ENCODE measurements at places on chromosomes 2 and 18.

- peak; percentile 50 for DNase-seq
These were observed 6.4 kb downstream of the ARL4C start for GRCh38 chr2:234490271-234491091.

DNA sequence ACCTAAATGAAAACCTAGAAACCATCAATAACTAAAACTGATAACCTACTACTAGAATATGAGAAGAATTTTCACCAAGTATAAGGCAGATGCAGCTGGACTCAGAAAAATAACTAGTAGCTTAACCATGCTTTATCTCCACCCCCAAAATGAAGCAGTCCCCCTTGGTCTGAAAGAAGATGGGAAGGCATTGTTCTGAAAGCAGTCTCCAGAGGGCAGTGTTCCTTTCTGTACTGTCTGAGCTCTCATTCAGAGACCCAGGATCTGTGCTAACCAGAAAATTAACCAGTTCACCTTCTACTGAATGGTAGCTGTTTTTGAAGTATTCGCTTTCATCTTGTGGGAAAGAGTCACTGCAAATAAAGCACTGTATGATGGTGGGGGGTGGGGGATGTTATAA, 273.0 kb downstream of the PDE11A start:
- no peak for DNase-seq

GRCh38 chr2:58039170-58039611, 7.4 kb upstream of the VRK2 start:
- DNase-seq = no peak

GRCh38 chr2:190320696-190321095, 1.1 kb upstream of the HIBCH start:
- DNase-seq = peak; percentile 47

DNA sequence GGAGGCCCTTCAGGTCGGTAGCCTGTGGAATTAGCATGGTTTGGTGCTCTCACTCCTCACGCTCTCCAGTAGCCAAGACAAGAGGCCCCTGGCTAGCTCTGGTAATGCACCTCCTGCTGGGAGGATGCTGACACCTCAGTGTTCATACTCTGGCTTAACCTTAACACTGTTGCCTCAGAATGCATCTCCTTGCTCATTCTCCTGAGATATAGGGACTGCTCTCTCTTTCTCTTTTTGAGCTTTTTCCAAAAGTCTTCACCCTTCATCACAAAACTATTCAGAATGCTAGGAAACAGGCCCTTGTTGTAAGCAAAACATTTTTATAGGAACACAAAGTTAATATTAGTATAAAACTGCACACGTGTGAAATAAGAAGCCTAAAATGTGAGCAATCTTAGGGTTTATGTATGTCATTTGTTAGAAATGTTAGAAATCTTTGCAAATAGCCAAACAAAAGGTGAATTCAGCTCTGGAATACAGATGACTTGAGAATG, 17.3 kb upstream of the IMPA2 start:
- DNase-seq = no peak

DNA sequence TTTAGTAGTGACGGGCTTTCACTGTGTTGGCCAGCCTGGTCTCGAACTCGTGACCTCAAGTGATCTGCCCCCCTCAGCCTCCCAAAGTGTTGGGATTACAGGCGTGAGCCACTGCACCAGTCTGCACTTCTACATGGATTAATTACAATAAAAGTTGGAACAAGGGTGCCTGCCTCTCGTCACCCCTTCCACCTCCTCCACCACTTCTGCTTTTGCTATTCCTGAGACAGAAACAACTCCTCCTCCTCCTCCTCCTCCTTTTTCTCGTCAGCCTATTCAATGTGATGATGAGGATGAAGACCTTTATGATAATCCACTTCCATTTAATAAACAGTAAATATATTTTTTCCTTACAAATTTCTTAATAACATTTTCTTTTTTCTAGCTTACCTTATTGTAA, 35.2 kb downstream of the SRBD1 start:
- no peak for DNase-seq

DNA sequence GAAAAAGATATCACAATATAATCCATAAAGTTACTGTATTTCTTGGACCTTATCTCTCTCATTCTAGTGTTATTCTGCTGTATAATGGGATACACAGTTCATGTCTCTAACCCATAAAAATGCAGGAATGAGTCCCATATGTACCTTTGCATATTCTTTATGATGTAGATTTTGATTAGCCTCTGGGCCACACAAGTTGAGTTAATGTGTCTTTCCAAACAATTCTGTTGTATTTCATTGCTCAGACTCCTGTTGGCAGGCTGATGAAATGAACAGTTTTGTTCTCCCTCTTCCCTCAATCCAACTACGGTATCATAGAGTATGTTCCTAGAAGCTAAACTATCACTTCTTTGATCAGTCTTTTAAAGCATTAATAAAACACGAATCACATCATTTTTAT, 113.2 kb upstream of the SATB2 start:
- no peak for DNase-seq

DNA sequence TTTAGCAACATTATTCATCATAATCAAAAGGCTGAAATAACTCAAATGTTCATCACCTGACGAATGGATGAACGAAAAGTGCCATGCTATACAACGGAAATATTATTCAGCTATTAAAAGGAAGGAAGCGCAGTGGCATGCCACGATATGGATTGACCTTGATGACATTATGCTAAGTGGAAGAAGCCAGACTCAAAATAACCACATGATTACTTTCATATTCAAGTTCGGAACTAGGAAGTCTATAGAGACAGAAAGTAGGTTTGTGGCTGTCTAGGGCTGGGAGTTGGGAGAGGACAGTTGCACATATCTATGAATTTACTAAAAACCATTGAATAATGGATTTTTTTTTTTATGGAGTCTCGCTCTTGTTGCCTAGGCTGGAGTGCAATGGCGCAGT, 13.4 kb upstream of the PDIA6 start:
- DNase-seq = no peak
